ENCODE measurements at places on chromosomes 11 and 22.

DNA sequence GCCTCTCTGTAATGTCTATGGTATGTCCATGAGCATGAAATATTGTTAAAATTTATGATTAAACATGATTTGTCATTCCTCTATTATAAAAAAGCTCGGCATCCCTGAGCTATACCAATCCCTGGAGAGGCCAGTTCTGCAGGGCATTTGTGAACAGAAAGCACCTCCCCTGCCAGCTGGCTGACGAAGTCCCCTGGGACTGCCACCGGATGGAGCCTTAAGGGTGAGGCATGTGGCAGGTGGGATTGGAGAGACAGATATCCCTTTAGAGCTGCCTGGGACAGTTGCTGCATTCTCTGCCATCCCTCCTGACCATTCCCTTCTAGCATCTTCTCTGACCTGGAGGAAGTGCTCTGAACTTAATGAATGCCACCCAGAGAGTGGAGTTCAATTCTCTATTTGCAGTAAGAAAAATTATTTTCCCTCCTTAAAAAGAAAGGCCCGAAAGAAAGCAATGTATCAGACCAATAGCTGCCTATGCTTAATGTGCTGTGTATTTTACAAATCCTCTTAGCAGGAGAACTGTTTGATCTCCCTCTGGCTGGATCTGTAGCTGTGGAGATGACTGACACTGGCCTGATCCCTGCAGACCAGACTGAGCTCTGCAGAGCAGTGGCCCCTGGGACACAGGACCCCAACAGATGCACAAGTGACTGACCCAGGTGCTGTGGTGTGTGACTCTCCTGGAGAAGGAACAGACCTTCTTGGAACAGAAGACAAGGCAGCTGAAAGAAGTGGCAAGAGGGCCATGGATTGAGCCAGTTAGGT lies 219.0 kb upstream of the NAV2 start:
- DNase-seq: no peak

GRCh38 chr11:79100093-79100910 lies 340.5 kb downstream of the TENM4 start:
- peak; percentile 12 for DNase-seq

DNA sequence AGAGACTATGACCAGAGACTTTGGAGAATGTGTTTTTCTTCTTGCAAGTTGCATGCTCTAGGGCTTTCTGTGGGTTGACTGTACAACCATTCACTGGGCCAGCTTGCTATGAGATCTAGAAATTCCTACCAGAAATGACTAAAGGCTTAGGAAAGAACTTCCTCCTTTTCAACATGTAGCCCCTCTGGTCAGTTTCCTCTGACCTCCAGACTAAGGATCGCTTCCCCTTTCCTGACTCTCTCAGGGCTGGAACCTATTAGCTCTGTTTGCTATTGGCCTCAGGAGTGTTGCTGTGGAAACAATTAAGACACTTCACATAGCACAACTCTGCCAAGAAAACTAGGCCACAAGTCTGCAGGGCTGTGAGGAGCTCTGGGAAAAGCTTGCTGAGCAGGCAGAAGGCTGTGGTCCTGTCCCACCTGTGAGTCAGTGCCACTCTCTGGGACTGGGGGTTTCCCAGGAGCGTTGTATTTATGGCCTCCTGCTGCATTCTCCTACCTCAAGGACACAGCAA lies 10.7 kb downstream of the CRY2 start:
- no peak for DNase-seq

DNA sequence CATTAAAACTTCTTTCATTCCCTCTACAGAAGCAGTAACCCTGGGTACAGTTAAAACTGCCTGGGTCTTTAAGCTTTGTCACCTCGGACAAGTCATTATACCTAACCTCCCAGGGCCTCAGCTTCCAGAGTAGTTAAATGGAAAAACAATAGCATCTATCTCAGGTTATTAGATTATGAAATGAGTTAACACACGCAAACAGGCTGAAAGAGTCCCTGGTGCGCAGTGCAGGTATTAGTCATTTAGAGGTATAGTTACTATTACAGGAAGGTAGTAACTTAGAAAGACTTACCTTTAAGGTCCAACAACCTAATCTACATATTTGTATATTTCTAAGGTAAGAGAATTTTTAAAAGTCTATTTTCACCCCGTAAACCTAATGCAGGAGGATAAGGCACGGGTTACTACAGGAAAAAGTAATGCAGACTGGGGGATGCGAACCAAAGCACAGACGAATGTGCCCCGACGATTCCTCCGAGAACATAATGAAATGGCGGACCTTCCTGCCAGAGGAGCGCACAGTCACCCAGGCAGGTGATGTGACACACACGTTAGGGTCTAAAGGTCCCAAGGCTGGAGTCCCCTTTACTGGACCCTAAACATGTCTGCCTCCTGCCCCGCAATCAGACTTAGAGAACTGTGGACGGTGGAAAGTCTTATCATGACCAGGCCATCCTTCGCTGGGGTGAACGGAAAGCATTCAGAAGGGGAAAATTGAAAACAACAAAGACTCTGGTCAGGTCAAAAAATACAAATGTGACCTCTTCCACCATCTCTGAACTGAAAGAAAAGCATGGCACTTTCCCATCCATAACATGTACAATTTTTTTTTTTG lies 1.3 kb downstream of the NAP1L4 start:
- peak; percentile 38 for DNase-seq

DNA sequence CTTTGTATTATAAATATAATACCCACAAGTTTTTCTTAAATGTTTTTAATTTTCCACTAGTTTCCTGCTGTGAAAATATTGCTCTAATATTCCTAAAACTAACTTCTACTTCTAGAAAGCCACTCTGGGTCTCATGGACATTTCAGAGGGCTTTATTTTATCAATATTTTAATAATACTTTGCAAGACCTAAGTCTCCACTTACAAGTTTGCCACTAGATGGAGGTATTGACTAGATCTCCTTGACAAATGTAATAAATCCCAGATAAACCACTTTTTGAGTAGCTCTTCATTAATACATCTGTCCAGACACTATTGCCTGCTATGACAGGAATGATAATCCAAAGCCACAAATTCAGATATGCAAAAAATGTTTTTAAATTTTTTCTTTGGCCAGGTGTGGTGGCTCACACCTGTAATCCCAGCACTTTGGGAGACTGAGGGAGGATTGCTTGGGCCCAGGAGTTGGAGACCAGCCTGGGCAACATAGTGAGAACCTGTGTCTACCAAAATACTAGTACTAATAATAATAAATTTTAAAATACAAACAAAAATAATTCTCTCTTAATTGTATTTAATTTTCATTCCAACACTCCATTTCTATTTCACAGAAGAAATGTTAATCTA lies 3.5 kb upstream of the ACAT1 start:
- DNase-seq: no peak

- no peak for DNase-seq
Measured at GRCh38 chr11:34423300-34423699, 15.4 kb upstream of the CAT start.

DNA sequence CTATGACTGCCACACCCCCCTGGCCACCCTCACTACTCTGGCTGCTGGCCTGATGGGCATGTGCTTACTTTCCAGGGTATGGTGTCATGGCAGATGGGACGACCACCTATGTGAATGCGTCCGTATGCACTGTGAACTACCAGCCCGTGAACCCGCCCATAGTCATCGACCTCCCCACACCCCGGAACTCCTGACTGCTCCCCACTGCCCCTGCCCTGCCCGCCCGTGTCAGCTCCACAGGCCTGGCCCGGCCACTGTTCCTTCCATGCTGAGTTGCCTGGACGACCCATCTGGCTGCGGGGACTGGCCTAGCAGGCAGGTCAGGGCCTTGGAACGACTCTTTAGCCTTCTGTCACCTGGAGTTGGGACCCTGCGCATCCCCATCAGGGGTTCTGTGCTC lies 93.6 kb downstream of the MPPED1 start:
- DNase-seq: no peak

DNA sequence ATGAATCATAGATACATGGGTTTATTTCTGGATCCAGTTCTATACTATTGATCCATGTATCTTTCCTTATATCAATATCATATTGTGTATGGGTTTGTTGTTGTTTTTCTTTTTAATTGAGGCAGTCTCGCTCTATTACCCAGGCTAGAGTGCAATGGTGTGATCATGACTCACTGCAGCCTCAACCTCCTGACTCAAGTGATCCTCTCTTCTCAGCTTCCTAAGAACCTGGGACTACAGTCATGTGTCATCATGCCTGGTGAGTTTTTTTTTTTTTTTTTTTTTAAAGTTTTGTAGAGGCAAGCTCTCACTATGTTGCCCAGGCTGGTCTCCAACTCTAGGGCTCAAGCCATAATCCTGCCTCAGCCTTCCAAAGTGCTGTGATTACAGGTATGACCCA lies 1589.4 kb upstream of the TENM4 start:
- DNase-seq: no peak

DNA sequence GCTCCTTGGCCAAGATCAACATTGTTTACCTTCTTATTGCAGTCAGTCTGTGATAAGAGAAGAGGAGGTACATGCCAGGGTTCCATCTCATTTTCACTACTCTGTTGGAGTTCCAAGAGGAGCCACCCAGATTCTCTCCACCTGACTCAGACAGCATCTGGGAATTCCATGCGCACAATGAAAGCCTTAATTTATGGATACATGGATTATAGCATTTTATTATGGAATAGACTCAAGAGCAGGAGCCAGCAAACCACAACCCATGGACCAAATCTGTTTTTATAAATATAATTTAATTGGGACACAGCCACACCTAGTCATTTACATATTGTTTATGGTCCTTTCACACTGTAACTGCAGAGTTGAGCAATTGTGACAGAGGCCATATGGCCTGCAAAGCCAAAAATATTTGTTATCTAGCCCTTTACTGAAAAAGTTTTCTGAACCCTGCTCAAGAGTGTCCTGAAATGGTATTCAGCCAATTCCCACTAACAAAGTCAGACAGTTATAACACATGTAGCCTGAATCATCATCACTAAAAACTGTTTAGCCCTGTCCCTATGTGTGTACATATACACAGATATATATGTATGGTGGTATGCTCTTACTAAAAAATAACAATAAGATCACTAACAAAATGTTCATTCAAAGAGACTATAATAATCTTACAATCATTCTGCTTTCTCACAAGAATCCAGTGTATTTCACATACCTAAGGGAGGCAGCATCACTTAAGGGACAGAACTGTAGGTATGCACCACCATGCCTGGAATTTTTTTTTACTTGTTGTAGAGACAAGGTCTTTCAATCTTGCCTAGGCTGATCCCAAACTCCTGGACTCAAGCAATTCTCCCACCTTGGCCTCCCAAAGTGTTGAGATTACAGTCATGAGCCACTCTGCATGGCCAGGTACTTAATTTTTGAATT lies 104.5 kb upstream of the TEAD1 start:
- DNase-seq: no peak

DNA sequence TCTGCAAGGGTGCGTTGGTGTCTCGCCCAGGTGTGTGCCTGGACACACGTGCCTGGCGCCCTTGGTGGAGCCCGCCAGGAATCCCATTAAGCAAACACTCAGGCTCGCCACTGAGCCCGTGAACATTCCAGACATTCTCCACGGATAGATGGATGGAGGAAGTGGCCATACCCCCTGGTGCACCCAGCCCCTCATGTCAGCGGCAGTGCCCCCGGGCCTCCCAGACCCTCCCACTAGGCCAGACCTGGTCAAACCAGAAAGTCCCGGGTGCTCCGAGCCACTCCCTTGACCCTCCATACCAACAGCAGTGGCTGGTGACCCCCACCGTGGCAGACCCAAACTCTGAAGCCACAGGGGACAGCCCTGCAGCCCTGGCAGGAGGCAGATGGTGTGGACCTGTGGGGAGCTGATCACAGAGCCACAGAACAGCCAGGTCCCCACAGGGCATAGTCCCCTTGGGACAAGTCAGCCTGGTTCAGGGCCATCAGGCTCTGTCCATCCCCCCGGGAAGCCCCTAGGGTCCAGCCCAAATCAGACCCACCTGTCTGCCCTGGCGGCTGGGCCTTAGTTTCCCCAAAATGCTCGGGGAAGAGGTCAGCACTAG lies 1.9 kb downstream of the EPS8L2 start:
- no peak for DNase-seq

DNA sequence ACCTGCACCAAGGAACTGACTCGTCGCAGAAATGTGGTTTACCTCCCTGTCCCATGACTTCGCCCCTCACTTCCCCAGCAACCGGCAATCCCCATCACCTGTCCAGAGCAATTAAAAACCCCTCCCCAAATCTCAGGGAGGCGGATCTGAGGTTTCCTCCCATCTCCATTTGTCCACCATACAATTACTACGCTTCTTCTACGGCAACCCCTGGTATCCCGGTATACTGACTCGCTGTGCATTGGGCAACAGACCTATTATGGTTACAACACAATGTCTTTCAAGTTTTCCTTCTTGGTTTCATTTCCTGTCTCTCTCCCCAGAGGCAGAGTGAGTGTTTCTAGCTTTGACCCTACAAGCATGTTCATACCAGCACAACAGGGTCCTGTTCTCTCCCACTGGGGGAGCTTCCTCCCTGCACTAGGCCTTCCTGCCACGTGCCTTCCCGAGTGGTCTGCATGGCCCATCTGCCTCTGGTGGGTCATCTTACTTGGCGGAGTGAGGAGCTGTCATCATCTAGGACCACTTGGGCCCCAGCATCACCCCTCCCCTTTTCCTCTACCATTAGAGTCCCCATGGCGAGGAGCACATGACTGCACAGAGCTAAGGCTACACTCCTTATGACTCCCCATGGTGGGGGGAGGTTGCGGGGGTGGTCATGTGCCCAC lies 30.3 kb upstream of the NAP1L4 start:
- DNase-seq: no peak

DNA sequence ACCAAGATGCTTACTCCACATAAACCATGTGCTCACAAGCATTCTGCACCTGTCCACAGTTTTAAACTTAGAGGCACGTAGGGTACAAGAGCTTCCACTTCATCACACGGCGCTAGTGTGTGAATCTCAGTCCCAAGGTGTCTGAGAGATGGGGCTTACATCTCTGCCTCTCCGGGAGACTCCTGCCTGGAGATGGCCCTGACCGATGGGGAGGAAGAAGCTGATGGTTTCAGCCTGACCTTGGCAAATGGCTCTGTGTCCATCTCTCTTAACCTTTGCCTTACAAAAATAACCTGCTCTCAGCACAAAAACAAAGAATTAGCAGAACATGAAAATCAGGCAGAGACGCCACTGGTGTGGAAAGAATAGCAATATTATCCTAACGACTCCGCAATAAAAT lies 559.3 kb upstream of the B3GAT1 start:
- no peak for DNase-seq

GRCh38 chr11:120314861-120315260 lies 10.2 kb upstream of the TLCD5 start:
- DNase-seq: no peak

GRCh38 chr11:131867457-131868257 lies 497.2 kb downstream of the NTM start:
- no peak for DNase-seq

GRCh38 chr11:116199182-116199581 lies 573.6 kb downstream of the BUD13 start:
- no peak for DNase-seq

Data from stimulated activated CD4-positive, alpha-beta T cell treated with anti-CD3 and anti-CD28 coated beads, Interleukin-15, amount 100 ng/mL, for 48 hours (primary cell).